ENCODE measurements at places on chromosomes 3 and 15.

DNA sequence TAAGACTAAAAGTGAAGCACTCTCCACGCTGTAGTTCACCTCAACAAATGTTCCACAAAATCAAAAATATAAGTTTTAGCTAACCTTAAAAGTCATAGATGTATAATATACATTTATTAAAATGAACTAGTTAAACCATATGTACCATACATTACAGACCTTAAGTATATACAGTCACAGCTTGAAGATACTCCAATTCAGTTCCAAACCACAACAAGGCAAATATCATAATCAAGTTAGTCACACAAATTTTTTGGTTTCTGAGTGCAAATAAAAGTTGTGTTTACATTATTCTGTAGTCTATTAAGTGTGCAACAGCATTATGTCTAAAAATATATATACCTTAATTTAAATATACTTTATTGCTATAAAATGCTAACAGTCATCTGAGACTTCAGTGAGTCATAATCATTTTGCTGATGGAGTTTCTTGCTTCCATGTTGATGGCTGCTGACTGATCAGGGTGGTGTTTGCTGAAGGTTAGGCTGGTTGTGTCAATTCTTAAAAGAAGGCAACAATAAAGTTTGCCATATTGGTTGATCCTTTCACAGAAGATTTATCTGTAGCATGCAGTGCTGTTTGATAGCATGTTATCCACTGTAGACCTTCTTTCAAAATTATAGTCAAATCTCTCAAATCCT is 736.7 kb downstream of the NSUN3 start:
- no peak for DNase-seq

DNA sequence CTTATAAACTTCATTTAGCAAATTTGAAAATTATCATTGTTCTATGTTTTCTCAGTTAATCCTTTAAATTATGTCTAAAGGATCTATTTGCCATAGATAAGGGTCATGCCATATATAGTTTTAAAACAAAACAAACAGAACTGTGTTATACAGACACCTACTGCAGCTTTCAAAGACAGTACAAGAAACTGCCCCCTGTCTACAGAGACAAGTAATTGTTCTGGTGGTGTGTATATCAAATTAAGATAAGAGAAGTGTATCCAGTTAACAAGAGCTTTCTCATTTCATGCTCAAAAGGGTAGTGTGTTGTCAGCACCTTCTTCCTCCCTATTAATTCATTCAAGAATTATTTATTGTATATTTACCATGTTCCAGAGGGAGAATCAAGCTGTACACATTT is 201.2 kb downstream of the FMN1 start:
- no peak for DNase-seq

- no peak for DNase-seq
These were observed 7.2 kb upstream of the P2RY12 start for GRCh38 chr3:151391720-151392119.

- DNase-seq = no peak
These were observed 60.6 kb upstream of the PCSK6 start for GRCh38 chr15:101550124-101550523.

GRCh38 chr15:77742570-77742969 is 109.9 kb upstream of the LINGO1 start:
- DNase-seq = no peak

GRCh38 chr15:94844538-94845389 is 613.4 kb downstream of the MCTP2 start:
- no peak for DNase-seq

GRCh38 chr3:156024904-156025533 is 95.4 kb upstream of the KCNAB1 start:
- no peak for DNase-seq

DNA sequence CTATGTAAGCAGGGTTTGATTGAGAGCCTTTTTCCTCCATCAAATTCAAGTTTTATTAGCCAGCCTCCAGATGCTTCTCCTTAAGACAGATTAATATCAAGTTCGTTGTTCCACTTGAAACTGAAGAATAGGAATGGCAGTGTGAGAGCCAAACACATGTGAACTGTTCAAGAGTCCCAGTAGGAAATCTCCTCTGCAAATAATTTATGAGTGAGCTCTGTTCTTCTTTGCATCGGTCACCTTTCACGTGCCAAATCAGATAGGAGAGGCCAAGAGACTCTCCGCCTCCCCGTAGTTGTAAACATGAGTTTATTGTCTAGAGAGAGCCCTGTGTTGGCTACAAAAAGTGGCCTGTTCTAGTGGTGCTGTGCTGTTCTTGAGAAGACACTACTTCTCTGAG is 372.1 kb upstream of the NR2F2 start:
- no peak for DNase-seq

- no peak for DNase-seq
These were observed 2.5 kb downstream of the DLG1 start for GRCh38 chr3:197295871-197296270.

DNA sequence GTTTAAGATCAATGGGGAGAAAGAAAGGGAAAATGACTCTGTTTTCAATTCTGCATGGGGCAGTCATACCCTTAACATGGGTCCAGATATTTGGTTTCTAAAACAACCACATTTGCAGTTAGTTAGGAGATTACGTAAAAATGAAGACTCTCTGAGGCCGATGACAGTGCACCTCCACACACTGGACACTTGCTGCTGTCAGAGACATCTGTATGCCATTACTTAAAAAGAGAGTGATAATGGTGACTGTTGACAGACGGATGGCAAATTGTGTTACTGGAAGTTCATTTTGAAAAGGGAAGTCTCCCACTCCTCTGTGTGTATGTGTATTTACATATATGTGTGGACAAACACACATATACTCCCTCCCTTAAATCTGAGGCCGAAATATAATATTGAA is 304.5 kb upstream of the SEMA6D start:
- no peak for DNase-seq

GRCh38 chr3:110955301-110955880 is 116.2 kb upstream of the NECTIN3 start:
- DNase-seq = no peak

- DNase-seq = no peak
These were observed 22.1 kb upstream of the WDR49 start for GRCh38 chr3:167675848-167676247.

- no peak for DNase-seq
These were observed 234.6 kb downstream of the ADAMTS17 start for GRCh38 chr15:100107151-100107550.

DNA sequence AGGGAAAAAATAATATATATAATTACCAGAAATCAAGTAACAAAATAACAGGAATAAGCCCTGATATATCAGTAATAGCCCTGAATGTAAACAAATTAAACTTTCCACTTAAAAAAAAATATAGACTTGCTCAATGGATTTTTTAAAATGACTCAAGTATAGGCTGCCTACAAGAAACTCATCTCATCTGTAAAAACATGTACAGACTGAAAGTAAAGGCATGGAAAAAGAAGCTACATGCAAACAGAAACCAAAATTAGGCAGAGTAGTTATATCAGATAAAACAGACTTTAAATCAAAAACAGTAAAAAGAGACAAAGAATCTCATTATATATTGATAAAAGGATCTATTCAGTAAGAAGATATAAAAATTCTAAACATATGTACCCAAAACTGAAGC is 82.4 kb upstream of the STT3B start:
- DNase-seq = no peak

GRCh38 chr3:45841420-45841756 is 531 bp downstream of the LZTFL1 start:
- no peak for DNase-seq

DNA sequence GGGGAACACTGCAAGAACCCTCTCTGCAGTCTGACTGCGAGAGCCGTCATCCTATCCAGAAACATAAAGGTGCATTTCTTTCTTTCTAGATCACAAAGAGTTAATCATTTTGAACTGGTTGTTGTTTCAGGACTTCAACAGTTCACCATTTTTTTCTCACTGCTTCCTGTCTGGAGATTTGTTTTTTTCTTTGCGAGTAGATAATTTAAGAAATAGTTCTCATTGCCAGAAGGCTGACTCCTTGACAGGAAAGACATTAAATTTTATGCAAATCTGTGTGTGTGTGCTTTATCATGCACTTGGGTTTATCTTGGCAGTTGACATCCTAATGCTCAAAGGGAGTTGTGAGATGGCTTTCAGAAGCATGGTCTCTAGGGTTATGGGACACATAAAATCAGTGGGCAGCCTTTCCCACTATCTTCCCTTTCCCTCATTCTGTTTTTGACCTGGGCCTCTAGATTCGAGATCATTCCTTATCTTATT is 123.5 kb upstream of the TBL1XR1 start:
- no peak for DNase-seq

DNA sequence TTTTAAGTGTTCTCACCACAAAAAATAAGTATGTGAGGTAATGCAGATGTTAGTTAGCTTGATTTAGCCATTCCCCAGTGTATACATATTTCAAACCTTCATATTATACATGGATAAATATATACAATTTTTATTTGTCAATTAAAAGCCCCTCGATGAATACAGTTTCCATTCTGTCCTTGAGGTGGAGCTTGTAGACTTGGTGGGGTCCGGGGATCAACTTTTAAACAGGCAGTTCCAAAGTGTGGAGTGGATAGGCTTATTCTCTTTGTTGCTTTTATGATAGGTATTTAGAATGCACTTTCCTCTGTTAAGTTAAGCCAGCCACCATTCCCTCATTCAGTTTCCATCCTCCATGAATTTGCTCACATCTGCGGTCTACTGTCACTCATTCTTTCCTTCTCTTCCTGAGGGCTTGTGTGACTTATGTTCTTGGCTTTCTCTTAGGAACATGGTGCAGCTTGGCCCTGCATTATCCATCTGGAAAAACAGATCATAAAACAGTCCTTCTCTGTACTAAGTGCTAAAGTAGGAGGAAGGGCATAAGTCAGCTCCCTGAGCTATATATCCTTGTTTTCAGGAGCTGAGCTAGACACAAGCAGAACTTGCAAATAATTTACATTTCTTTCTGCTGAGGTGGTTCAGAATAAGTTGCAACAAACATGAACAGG is 149.1 kb downstream of the NFKBIZ start:
- no peak for DNase-seq

DNA sequence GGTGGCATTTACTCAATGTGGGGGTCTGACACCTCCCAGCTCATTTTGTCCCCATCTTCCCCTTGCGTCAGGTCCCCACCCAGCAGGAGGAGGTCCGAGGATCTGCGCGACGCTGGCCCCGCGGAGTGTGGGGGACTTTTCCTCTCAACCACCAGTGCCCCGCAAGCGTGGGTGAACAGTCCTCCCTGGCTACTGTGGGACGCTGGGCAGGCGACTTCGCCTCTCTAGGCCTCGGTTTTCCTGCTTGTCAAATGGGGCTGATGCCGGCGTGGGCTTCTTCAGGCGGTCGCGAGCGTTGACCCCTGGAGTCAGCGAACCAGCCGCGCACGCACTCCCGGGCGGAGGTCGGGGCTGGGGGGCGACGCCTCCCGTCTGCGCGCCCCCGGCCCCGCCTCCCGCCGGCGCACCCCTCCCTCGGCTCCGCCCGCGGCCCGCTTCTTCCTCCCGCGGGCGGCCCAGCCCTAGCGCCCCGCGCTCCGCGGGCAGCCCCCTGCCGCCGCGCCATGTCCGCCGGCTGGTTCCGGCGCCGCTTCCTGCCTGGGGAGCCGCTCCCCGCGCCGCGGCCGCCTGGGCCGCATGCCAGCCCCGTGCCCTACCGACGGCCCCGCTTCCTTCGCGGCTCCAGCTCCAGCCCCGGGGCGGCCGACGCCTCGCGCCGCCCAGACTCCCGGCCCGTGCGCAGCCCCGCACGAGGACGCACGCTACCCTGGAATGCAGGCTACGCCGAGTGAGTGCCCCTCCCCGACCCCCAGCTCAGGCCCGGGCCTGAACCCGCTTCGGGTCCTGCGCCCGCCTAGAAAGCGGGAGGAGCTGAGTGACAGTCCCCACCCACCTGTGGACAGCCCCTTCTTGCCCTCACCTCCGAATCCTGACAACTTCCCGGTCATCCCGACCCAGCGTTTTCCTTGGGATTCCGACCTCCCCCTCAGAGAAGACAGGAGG is at the start of gene PPM1M:
TSS of gene PPM1M (plus strand) at position 438 of the 942 bp plus-strand sequence. CDS start at position 504, 66 bp downstream.
- no peak for DNase-seq

GRCh38 chr3:38264353-38264771 is 1.2 kb upstream of the SLC22A13 start:
- no peak for DNase-seq

DNA sequence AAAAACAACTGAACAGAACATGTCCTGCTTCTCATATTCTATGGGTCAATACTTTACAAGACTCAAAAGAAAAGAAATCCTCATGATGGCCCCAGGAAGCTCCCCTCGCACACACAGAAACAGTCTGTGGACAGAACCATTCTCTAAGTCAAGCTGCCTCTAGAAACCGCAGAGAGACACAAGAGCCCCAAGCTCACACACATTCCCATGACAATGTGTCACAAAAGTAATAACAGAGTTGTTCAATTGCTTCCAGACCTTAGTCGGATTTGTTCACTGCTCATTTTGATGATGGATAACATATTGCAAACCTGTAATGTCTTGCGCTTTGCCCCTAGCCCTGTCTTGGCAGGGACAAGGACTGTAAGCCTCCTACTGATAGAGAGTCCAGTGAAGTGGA is 60.9 kb downstream of the UMPS start:
- no peak for DNase-seq
